Activated CD4-positive, alpha-beta T cell treated with anti-CD3 and anti-CD28 coated beads, Interleukin-2, amount 10 ng/mL, durations not matched to agents 7 days and 5 days (primary cell): ENCODE measurements at places on chromosomes 6 and 20.
A peak's percentile ranks its signal among the peaks of the same experiment; 100 is the strongest.

- no peak for DNase-seq
These were observed 1085.6 kb upstream of the FLRT3 start for GRCh38 chr20:15422966-15423365.

DNA sequence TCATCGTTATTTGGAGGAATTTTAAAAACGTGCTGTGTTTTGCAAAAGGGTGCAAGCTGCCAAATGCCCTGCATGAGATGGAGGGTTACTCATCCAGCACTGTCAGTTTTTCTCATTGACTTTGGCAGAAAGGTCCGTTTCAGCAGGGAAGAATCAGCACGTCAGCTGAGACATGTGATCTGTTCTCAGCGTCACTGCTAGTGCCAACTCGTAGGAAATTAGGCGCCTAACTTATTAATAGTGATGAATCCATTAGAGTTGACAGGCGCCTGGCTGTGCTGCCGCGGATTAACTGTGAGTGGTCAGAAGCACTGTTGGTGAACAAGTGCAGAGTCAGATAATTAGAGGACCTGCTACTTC lies 175.5 kb upstream of the FOXQ1 start:
- no peak for DNase-seq

DNA sequence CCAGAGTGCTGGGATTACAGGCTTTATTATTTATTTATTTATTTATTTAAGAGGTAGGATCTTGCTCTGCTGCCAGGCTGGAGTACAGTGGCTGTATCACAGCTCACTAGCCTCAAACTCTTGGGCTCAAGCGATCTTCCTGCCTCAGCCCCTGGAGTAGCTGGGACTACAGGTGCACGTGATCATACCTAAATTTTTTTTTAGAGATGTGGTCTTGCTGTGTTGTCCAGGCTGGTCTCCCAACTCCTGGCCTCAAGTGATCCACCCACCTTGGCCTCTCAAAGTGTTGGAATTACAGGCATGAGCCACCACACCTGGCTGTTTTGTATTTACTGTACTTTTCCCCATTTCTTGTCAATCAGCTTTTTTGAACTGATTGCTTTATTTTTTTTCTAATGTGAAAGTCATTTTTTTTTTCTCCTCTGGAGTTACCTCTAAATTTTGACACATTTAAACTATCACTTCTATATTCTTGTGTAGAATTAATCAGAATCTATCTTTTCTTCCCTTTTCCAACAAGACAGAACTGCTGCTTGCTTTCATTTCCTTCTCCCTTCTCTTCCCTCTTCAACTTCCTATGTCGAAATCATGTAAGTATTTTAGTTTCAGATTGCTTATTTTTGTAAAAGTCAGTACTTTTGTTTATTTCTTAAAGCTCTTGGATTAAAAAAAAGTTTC lies 12.0 kb downstream of the PANK2 start:
- no peak for DNase-seq

GRCh38 chr6:115617031-115617430 lies 443.7 kb downstream of the FRK start:
- DNase-seq, result no peak

DNA sequence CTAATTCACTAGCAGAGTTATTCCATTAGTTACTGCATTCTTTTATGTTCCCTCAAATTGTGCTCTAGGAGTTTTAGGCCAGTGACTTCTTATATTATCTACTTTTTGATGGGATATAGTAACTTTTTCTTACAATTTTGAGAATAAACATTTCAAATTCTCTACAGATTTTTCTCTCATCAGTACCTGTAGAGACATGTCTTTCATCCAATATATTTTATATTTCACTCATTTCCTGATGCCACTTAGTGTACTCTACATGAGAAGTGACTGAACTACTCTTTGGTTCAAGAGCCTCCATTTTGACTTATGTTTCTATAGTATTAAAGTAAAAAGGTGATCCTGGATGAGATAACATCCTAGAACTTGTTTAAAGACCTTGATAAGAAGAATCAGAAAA lies 108.5 kb downstream of the ELOVL4 start:
- DNase-seq, result no peak

DNA sequence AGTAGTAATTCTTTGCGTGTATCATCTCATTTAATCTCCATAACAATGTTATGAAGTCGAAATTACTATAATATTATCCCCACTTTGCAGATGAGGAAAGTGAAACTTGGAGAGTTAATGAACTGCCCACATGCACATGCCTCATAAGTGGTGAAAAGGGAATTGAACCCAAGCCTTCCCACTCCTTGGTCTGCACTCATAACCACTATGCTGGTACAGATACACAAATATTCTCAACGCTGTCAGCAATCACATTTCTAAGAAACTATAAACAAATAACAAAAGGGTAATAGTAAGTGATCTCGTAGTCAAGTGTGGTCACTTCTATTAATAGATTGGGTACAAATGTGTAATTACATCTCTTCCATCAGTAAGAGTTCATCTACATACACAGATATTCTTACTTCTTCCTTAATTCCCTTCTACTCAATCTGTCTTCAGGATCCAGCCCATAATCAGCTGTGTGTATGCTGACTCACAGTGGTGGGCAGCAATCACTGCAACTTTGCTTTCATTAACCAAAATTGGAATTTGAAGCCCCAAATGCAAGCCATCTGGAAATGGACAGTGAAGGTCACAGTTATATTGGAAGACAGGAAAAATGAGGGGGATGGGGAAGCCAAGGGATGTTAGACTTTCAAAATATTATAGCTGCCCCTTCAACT lies 6.6 kb downstream of the PRSS35 start:
- DNase-seq, result no peak

DNA sequence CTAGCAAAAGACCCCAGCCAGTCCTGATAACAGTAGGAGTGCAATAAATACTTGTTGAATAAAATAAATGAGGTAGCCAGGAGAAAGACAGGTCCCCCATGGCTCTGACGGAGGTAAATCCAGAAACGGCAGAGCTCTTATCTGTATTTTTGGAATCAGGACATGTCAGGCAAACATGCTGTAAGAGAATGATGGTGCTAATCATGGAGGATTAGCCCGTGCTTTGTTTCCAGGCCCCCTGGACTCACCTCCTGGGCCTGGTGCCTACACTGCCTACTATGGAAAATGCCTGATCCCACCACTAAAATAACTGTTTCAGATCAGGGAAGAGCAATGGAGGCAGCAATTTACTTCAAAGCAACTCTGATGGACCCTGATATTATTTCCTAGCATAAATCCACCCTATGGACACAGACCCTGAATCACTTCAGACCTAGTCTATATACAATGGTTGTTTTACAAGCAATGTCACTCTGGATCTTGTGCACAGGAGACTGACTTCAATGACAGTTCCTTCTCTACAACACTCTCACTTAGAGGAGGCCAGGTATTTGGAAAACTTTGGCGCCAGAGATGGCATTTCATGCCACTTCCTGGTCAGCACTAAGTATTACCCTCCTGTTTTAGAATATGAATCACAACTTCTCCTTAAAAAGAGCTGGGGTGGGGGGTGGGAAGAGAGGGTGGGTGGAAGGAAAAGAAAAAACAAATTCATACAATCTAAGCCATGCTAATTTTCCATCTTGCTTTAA lies 6.4 kb downstream of the MRPL14 start:
- DNase-seq, result no peak

DNA sequence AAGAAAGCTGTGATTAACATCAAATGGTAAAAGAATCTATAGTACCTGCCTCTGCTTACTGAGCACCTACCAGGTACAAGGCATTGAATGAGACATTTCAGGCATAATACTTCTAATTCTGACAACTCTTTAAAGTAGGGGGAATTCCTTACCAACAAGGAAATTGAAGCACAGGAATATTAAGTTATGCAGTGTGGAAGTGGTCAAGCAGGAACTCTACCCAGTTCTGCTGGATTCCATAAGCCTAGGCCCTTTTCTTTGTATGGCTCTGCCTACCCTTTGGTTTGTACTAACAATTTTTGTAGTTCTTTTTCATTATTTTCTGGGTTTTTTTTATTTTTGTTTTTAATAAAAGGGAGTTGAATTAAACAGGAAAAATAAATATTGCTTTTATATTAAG lies 114.5 kb downstream of the MAP3K5 start:
- no peak for DNase-seq

GRCh38 chr20:5364997-5365597 lies 48.3 kb upstream of the PROKR2 start:
- DNase-seq, result no peak

DNA sequence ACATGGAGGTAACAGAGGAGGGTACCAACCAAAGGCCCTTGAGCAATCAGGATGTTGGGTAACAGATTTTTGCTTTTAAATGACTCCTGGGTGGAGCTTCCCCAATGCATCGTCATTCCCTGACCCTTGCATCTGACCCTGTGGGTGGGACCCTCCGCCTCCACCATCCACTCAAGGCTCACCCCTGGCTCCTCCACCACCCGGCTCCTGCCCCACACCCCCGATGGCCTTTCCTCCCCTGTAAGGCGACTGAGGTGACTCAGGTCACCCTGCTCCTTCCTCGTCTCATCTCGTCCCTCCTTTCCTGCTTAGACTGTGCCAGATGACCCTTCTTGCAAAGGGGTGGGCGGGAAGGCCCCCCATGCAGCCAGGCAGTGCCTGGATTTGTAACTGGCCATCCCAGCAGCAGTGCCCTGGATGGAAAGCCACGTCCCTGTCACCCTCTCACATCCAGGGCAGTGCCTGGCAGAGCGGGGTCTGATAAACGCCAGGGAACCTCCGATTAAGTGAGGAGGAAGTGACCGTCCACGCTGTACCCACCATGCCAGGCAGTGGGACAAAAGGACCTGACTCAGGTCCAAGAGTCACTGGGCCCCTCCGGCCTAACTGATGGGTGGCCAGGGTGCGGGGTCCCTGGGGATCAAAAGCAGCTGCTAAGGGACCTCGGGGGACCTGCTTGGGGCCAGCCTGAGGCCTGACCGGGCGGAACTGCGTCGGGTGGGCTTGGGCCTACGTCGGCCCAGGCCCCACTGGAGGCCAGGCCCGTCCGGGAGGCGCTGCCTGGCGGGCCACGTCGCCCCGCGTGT lies 624 bp upstream of the NPEPL1 start:
- no peak for DNase-seq

- DNase-seq, result no peak
These were observed 45.4 kb downstream of the MYB start for GRCh38 chr6:135226537-135226936.

DNA sequence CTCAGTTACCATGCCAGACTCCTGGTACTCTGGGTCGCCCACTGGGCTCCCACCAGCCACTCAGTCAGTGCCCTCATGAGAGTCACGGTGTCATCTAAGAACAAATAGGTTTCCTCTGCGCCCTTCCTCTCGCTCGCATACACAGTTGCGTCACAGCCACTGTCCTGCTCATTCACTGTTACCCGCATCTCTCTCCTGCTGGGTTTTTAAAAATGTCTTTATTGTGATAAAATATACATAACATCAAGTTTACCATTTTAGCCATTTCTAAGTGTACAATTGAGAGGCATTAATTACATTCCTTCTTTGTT lies 4.0 kb downstream of the TEAD3 start:
- DNase-seq, result no peak

- DNase-seq, result no peak
These were observed 312.7 kb upstream of the SGK1 start for GRCh38 chr6:134630508-134631121.

- DNase-seq, result no peak
These were observed 345.2 kb upstream of the RSPO3 start for GRCh38 chr6:126773112-126773805.

DNA sequence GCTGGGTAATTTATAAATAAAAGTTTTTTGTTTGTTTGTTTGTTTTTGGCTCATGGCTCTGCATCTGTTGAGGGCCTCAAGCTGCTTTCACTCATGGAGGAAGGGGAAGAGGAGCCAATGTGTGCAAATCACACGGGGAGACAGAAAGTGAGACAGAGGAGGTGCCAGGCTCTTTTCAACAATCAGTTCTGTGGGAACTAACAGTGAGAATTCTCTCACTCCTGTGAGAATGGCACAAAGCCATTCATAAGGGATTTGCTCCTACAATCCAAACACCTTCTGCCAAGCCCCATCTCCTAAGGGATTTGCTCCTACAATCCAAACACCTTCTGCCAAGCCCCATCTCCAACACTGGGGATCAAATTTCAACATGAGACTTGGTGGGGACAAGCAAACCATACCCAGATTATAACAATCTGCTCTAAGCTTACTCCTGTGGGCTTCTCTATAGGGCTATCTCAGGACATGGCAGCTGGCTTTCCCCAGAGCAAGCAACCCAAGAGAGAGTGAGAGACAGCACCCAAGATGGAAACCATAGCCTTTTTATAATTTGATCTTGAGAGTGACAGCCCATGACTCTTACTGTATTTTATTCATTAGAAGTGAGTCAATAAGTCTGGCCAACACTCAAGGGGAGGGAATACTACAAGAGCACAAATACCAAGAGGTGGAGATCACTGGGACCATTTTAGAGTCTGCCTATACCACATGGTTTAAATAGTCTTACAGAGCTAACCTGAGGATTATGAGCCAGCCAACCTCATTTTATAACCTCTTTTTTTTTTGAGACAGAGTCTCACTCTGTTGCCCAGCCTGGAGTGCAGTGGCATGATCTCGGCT lies 22.8 kb upstream of the LRRC1 start:
- no peak for DNase-seq

- no peak for DNase-seq
These were observed 116.0 kb downstream of the LRRC1 start for GRCh38 chr6:53910834-53911233.

GRCh38 chr6:29620630-29621029 lies 12.4 kb downstream of the GABBR1 start:
- DNase-seq, result no peak

DNA sequence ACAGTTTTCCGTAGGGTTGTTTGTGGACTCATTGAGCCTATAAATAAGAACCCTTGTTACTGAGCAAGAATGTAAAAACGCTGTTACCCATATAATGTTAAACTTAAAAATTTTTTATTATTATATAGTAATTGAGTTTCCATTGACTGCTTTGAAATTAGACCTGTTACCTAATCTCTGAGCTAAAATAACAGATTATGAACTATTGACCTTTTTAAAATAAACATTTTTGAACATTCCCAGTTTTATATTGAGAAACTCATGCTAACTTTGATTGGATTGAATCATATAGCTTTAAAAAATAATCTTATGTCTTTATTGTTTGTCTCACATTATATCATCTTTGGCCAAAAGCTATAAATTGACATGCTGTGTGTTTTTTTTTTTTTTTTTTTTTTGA lies 95.5 kb downstream of the CD2AP start:
- DNase-seq, result no peak

DNA sequence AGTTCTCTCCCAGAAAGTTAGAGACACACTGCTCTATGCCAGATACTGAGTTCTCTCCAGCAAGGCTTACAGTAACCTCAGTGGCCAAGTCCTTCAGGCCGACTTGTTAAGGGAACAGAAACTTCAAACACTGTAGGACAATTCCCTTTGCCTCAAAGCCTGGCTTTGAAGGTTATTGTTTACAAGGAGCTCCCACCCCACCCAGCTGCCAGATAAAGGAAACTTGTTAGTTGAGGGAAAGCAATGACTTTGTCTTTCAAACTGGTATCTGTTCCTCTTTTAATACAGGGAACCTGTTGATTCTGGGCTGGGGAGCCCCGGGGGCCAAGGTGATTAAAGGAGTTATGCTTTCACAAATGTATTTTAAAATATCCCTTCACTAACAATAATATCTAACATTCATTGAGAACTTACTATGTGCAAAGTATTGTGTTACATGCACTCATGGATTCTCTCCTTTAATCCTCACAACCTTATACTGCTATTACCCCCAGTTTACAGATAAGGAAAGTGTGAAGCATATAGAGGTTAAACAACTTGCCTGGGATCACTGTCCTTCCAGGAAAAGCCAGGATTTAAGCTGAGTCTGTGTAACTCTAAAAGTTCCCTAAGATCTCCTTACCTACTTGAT lies 27.6 kb upstream of the CDKN1A start:
- no peak for DNase-seq

- no peak for DNase-seq
These were observed 380.3 kb upstream of the JARID2 start for GRCh38 chr6:14865531-14866100.

- DNase-seq, result peak; percentile 44
These were observed 631 bp downstream of the MDGA1 start for GRCh38 chr6:37696841-37697662.
